NCI-H146 (cell line): ENCODE measurements at places on chromosomes 2 and 18.
A peak's percentile ranks its signal among the peaks of the same experiment; 100 is the strongest.

- DNase-seq: no peak
Observed at GRCh38 chr2:69907216-69907615, 7.7 kb upstream of the MXD1 start.

- no peak for DNase-seq
Observed at GRCh38 chr2:69979902-69980807, 18.7 kb upstream of the ASPRV1 start.

DNA sequence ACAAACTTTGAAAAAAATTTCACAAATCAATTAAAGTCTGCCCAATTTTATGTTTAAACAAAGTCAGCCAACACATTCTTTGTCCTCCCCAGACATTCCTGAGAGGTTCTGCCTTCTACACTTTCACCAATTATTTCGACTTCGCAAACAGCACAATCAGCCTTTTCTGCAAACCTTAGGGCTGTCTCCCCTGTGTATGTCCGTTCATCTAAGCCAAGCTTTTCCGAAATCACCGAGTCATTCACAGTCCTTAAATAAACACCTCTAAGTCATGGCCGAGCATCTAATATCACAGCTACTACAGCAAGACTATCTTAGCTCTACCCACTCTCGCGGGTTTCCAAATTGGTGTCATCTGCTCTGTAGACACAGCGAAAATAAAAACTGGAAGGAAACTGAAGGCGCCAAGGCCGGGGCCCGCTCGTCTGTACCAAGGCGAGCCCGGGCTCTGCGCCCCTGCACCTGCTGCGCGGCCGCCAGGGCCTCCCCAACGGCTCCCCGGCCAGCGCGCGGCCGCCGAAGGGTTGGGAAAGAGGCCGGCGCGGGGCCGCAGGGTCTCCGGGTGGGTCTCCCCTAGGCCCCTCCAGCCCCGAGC, 730 bp downstream of the ODC1 start:
- peak; percentile 61 for DNase-seq

DNA sequence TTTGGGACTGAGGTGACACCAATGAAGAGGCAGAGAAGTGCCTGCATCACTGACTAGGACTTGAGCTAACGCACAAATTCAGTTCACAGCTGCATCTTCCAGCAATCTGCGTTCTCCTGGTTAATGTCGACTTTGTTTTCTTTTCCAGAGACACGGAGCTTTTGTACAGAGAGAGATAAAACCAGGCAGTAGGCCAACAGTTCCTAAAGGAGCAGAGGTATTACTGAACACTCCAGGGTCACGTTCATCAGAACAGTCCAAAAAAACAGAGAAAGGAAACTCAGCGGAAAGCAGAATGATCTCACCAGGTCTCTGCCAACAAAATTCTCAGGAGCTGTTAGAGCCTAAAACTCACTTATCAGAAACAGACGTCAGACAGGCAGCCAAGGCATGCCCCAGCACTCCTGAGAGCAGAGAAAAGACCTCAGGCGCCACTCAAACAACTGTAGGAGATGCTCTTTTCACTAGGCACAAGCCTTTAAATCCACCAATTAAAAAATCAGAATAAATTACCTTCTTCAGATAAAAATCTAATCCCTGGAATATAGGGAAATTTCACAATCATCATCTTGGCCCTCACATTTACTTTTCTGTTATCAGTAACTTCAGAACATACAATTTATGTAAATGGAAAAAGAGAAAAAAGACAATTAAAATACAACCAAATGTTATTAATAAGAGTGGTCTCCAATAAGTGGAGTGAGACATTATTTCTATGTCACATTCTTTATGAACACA, 95.9 kb upstream of the SPTBN1 start:
- DNase-seq: no peak

GRCh38 chr18:55576001-55576400, 12.0 kb downstream of the TCF4 start:
- DNase-seq: no peak
